ENCODE measurements at places on chromosomes 2 and 18.

- DNase-seq, result no peak
Observed at GRCh38 chr18:8029061-8029460, 461.9 kb downstream of the PTPRM start.

GRCh38 chr2:166126007-166126639, 1.7 kb downstream of the SCN1A start:
- no peak for DNase-seq

GRCh38 chr2:218984239-218985020, 554 bp downstream of the FEV start:
- peak; percentile 18 for DNase-seq

DNA sequence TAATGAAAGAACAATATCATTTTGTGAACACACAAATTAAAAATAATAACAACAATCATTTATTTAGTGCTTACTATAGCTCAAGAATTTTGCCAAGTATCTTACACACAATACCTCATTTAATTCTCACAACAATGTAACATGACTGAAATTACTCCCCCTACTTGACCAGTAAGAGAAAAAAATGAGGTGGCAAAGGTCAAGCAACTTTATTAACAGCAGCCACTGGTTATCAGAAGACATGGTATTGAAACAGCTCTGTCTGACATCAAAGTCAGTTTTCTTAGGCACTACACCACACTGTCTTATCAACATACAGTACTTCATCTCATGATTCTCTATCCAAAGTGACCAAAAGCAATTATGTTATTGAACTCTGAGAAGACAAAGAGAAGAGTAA, 389.4 kb downstream of the ZEB2 start:
- DNase-seq, result no peak

- DNase-seq, result no peak
Observed at GRCh38 chr2:37489536-37489935, 145.1 kb downstream of the QPCT start.

DNA sequence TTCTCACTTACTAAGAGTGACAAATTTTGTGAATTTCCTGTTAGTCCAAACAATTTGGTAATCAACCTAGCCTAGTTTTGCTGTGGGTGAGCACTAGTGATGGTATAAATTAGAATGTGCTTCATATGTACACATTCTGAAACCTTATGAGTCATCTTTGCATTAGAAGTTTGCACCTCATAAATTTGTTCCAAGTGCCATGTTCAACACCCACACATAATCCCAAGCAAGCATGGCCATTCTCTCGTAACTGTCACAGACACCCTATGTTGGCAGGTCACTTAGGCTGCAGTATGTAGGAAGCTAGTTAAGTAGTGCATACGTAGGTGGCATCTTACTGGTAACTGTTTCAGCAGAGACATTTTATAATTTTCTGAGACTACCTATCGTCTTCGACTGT, 46.9 kb downstream of the NAB1 start:
- DNase-seq, result no peak

- DNase-seq, result peak; percentile 23
Observed at GRCh38 chr2:232142049-232142448, 180.5 kb downstream of the DIS3L2 start.

- no peak for DNase-seq
Observed at GRCh38 chr2:225037415-225038230, 4.6 kb downstream of the DOCK10 start.

GRCh38 chr2:234827096-234827860, 124.5 kb upstream of the SH3BP4 start:
- no peak for DNase-seq

- no peak for DNase-seq
Observed at GRCh38 chr18:49570836-49571235, 9.0 kb downstream of the LIPG start.

DNA sequence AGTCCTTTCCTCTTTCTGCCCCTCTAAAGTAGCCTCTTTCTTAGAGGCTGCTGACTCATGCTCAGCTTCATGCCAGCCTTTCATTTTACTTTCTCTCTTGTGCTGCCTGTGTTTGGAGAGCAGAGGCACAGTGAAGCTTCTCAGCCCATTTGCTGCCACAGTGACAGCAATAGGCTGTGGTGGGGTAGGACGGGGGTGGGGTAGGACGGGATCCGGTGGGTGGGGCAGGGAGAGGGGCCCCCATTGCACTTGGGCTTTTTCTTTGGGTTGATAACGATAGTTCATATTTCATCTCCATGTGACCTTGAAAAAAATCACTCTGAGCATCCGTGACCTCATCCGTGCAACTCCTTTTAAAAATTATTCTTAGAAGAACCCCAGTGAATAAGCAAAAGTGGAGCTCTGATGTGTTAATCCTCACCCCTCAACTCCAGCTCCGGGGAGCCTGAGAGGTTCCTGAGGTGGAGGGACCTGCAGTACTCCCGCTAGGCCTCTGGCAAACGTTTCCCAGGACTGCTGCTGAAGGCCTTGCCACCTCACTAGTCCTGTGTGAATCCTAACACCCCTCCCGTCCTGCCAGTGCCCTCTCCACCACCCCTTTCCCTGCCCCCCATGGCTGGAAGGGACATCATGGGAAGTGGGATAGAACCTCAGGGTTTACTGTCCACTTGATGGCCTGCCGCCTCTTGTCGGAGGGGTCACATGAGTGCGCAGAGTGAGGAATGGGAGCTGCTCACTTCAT, 70.8 kb downstream of the INPP4A start:
- no peak for DNase-seq

DNA sequence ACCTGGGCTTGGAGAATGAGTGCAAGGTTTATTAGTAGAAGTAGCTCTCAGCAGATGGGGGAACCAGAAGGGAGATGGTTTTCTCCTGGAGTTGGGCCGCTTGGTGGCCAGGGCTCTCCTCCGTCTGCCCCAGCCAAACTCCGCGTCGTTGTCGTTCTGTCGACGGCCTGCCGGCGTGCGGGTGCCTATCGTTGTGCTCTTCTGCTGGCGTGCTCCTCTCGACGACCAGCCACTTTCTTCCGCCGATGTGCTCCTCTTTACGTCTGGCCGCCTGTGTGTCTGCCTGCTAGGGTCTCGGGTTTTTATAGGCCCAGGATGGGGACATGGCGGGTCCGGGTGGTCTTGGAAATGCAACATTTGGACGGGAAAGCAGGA, 119.1 kb downstream of the BMPR2 start:
- DNase-seq, result no peak

DNA sequence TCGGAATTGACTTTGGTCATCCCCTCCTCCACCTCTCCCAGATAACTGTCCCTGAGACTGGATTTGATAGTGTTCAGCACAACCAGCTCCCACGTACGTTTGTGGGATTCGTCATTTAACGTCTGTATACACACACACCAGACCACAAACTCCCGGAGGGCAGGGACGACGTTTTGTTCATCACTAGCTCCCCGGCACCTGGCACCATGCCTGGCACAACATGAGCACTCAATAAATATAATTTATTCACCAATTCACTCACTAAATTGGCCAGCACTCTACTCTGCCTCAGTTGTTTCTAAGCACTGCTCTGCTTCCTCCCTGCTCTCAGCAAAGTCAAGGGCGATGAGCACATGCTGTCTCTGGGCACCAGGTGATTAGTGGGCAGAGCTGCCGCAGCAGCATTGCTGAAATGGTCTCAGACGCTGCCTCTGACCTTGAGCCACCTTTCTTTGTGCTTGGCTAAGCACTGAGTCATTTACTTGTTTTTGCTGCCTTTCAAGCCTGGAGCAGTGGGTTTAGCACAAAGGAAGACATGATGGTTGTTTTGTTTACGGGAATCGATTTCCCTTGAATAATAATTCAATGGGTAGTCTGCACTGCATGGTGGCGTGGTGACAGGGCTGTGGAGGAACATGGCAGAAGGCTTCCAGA, 19.3 kb upstream of the LOXHD1 start:
- no peak for DNase-seq

- DNase-seq, result peak; percentile 65
Observed at GRCh38 chr2:73588177-73588576, 54.0 kb downstream of the NAT8 start.

DNA sequence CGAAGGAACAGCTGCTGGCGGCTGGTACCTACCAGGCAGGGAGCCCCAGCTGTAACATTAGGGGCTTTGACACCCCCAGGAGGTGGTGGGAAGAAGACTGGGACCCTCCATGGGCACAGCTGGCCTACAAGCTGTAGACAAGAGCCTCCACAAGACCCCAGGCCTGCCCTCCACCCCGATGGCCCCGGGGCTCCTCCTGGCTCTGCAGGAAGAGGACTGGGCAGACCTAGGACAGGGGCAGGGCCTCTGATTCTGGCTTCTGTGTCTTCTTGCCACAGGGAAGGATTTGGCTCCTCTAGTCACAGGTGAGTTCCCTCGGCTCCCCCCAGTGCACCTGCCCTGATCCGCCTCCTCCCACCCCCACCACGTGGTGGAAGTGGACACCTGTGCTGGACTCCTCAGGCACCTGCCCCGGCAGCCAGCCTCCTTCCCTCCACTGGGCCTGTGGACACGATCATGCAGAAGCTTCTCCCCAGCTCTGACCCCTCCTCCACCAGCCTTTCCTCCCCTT, 53.4 kb upstream of the ODC1 start:
- no peak for DNase-seq

DNA sequence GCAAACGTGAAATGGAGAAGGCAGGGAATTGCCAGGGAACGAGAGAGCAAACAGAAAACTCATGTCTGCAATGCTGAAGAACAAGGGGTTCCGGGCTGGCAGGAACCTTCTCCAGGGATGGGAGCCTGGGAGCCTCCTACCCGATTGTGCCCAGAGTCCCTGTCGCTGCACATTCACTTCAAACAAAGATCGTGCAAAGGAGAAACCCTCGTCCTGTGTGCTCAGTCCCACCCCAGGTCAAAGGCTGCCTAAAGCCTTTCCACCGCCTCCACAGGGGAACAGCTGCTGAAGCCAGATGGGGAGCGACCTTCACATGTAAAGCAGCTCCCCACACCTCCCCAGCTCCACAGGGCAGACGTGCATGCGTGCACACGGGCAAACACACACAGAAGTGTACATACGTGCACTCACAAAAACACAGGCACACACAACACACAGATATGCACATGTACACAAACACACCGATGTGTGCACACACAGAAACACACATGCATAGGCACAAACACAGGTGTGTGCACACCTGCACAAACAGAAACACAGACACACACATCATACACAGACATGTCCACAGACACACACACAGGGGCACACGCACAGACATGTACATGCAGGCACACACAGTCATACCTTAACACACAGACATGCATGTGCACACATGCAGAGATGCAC, 460.1 kb upstream of the SALL3 start:
- DNase-seq, result no peak

- DNase-seq, result no peak
Observed at GRCh38 chr2:43331422-43331821, 105.0 kb upstream of the ZFP36L2 start.

- DNase-seq, result no peak
Observed at GRCh38 chr2:170123593-170123992, 54.4 kb upstream of the MYO3B start.

- no peak for DNase-seq
Observed at GRCh38 chr2:86223927-86224560, 24.8 kb downstream of the MRPL35 start.

DNA sequence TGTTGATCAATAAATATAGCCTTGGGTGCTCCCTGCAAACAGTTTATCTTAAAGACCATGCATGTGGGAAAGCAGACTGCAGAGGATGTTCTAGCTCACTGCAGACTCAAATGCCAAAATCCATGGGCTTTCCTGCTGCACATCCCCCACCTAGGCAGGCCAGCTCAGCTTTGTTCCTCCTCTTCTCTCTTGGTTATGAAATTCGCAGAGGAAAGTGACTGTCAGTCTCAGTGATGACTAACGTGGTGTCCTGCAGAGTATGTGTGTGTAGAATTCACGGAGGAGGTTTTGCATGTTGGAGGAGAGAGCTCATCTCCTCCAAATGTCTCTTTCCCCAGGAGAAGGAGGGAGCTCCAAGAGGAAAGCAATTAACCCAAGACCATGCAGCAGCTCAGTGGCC, 21.4 kb upstream of the KCNS3 start:
- no peak for DNase-seq

- no peak for DNase-seq
Observed at GRCh38 chr2:45192481-45192880, 183.2 kb upstream of the SIX2 start.

DNA sequence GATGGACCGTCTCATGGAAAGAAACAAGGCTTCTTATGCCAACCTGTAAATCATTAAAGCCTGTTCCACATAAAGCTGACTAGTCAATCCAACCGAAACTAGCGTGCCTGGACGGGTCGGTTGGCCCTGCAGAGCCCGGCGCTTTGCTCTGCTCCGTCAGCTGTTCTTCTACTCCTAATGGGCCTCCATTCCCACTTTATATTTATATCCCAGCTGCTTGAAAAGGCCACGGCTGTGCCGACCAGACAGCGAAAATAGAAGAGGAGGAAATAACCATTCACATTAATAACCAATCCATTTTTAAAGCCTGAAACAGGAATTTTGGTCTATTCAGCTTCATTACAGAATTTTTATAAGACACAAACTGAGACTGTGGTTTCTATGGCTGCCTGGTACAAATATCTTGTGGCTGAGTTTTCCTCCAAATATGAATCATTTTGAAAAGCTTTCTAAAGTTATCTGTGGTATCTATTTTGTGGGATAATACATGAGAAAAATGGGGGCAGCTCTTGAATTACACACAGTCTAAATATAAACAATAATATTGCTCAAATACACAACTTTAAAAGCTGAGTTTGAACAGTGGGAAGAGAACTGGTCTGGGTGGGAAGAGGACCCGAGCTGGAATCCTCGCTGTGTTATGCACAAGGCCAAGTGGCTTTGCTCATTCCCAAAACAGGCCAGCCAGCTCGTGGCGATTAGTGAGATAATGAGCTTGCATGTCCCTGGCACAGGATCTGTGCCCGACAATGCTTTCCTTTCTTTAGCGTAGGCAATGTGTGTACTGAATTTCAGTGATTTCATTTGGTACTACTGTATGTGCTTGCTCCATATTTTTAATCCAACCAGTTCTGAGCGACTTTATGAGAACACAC, 10.5 kb upstream of the FAM124B start:
- no peak for DNase-seq

GRCh38 chr2:47218066-47218581, 63.0 kb upstream of the STPG4 start:
- DNase-seq, result no peak

- DNase-seq, result no peak
Observed at GRCh38 chr2:224101820-224102630, 62.9 kb upstream of the SERPINE2 start.
